EL (cell line): ENCODE measurements at places on chromosomes 7 and 10.

DNA sequence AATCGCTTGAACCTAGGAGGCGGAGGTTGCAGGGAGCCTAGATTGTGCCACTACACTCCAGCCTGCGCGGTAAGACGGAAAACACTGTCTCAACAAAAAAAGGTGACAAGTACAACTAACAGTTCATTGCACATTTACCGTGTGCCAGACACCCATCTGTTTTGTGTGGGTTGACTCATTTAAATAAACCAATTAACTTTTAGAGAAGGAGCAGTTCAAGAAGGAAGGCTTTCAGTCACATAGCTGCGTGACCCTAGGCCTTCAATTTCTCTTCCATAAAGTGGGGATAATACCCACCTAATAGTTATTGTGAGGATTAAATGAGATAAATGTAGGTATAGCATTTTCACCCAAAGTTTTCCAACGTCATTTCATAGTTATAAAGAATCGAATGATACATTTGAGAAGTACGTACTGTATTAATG lies 52.3 kb upstream of the KDM7A start:
- DNase-seq: no peak

- no peak for DNase-seq
Observed at GRCh38 chr7:142469696-142470543, 212.1 kb upstream of the PRSS58 start.

DNA sequence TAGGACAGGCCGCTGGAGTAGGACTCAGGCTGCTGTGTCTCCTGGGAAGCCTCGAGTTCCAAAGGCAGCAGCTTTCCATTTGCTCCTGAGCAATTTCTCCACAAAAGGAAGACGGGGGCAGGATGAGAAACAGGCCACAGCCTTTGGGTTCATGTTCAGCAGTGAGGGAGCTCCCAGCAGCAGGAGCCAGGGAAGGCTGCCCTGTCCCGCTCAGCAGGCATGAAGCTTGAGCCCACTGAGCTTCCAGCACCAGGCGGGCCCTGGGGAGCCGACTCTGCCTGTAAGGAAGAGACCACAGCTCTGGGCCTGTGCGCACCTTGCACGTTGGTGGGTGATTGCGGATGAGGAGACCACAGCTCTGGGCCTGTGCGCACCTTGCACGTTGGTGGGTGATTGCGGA lies 527.2 kb downstream of the TCERG1L start:
- no peak for DNase-seq

GRCh38 chr7:49840751-49841405 lies 67.4 kb downstream of the VWC2 start:
- DNase-seq: no peak

DNA sequence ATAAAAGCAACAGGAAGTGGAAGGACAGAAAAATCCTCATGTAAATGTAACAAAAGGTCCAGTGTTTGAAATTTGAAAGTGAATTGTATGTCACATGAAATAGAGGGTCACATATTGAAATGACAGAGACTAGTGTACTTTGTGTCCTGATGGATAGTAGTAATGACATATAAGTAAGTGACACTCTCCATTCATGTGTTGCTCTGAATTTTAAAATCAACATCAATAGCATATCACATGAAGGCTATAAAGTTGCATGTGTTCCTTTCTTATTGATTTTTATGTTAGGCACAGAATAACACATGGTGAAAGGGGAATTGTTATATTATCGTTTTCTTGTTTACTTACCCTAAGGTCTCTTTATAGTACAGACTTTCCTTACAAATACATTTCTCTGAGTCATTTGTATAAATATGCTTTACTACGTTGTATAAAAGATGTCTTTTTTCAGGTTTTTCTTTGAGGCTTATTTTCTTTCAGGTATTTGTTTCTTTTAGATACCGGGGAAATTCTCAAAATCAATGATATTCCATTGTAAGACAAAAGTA lies 104.6 kb upstream of the CACNA2D1 start:
- no peak for DNase-seq

- DNase-seq: no peak
Observed at GRCh38 chr10:101305320-101306241, 48.4 kb upstream of the BTRC start.
